Mesothelial cell of epicardium (in vitro differentiated cells): ENCODE measurements at places on chromosomes 3 and 15. TPM values are rescaled to one million over a fixed set of nuclear protein-coding genes. Genes with fewer than 3 reads are reported as not detected.

Gene SI
- total RNA-seq: not detected in 3 replicates

Gene P2RY14
- total RNA-seq: 0.11 TPM in 1 of 3 replicates, not detected in the others

Gene MESP2
- 0.29 TPM in 1 of 3 replicates, not detected in the others for total RNA-seq

Gene IGF2BP2
- total RNA-seq: 191 to 201 TPM (median 191 TPM) in 3 replicates

Gene SLC51A
- 0.57 to 0.80 TPM in 2 of 3 replicates, not detected in the other for total RNA-seq

Gene CALML4
- 8.3 to 10.2 TPM (median 8.4 TPM) in 3 replicates for total RNA-seq

Gene PLA2G4D
- total RNA-seq: not detected in 3 replicates

Gene APOD
- 0.63 to 1.2 TPM (median 0.86 TPM) in 3 replicates for total RNA-seq
